ENCODE measurements at places on chromosomes 16 and 17.

- no peak for DNase-seq
Measured at GRCh38 chr17:48513097-48513496, 17.7 kb downstream of the HOXB1 start.

DNA sequence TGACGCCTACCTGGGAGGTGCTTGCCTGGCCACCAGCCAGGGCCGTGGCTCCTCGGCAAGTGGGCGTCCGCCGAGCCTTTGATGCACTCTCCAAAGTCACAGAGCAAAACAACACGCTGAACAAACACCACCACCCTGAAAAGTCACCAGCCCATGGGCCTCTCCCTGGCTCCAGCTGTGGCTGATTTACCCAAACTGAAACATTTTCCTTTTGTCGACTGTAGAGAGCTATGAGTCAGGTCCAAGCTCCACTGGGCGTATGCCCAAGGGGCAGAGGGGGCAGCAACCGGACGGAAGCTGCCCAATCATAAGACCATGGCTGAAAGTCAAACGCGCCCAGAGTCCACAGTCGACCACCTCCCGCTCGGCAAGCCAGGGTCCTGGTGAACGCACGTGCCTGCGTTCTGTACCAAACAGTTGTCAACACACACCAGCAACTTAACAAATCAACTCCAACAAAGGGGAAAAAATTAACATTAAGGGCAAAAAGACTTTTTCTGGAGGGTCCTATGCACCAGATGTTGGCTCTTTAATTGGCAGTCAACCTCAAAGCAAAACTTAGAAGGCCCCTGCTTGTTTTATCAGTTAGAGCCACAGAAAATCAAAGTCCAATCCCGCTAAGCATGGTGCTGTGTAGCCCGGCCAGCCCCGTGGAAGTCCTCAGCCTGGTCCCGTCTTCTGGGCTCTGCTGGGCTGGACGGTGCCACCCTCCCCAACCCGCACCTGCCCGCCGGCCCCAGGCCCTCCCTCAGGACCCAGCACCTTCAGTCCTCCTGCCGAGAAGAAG lies 47.3 kb downstream of the TBC1D16 start:
- DNase-seq, result peak; percentile 76

GRCh38 chr17:77312786-77313599 lies 172.2 kb downstream of the SEC14L1 start:
- DNase-seq, result peak; percentile 83

DNA sequence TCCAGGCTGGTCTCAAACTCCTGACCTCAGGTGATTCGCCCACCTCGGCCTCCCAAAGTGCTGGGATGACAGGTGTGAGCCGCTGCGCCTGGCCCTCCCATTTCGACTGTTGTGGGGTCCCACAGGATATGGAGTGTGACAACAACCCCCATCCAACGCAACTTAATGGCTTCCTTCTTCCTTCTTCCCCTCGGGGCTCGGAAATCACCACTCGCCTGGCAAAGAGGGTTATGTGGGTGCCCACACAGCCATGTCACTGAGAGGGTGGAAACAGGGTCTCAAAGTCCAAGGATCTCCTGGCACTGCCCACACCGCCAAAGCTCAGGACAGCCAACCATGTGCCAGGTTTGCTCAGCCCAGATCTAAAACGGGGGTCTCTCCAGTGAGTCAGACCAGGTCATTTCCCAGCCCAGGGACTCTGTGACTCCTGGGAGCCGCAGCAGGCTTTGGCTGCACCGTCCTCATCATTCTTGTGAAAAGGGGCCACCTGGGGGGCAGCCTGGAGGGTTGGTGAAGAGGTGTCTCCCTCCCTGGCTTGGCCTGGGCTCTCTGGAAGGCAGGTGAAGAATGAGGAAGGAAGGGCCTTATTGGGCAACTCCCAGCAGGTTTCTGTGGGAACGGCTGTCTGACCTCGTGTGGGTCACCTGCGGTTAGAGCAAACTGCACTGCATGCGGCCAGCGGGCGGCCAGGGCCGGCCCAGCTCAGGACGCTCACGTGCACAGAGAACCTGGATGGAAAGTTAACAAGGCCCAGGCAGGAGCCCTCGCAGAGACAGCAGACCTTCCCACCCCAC lies 25.3 kb upstream of the LITAF start:
- no peak for DNase-seq
